ENCODE measurements at places on chromosomes 4 and X. TPM values are rescaled to one million over a fixed set of nuclear protein-coding genes. Genes with fewer than 3 reads are reported as not detected.

GRCh38 chr4:70749313-70749712 lies 27.5 kb downstream of the RUFY3 start:
- no peaks in the 10 kb centered on the region for H3K36me3 ChIP-seq
- DNase-seq: no peak
- H3K27ac ChIP-seq: no peak overlapping the region
- H3K27me3 ChIP-seq: no peaks in the 10 kb centered on the region
- no peaks in the 10 kb centered on the region for H3K4me1 ChIP-seq
- no peak overlapping the region for H3K4me3 ChIP-seq

DNA sequence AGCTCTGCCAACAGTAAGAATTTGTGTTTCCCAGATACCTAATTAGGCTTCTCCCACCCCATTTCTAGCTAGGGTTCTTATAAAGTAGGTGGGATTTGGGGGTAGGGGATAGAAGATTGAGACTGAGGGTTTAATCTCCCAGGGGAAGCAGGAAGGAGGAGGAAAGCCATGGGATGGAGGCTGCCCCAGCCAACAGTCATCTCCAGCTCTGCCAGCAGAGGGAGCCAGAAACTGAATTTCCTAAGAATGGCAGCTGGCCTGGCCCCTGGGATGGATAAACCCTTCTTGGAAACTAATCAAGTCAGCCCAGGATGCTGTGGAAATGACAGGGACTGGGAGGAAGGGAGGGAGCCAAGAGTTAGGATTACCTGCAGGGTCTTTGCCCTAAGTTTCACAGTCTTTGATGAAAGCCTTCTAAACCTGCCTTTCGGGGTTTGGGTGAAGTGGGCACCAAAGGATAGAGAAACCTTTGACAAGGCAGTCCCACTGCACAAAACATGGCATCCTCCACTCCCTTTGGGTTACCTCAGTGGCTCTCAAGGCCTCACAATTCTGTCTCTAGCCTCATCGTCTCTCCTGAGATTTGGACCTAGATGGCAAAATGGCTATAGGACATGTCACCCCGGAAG lies 6.7 kb upstream of the ERCC6L start:
- no peak overlapping the region for H3K4me3 ChIP-seq
- no peak overlapping the region for H3K27ac ChIP-seq
- DNase-seq: no peak
- no peaks in the 10 kb centered on the region for H3K4me1 ChIP-seq
- H3K36me3 ChIP-seq: no peaks in the 10 kb centered on the region

GRCh38 chr4:41913509-41913908 lies 21.7 kb upstream of the TMEM33 start:
- peaks cover 5% of the 10 kb centered on the region for H3K4me1 ChIP-seq
- DNase-seq: no peak
- H3K27ac ChIP-seq: no peak overlapping the region
- no peaks in the 10 kb centered on the region for H3K27me3 ChIP-seq

VCX gene
- not detected for polyA plus RNA-seq

GABRG1 gene
- polyA plus RNA-seq: not detected

TSPAN6 gene
- polyA plus RNA-seq: 19.2 TPM

GPR82 gene
- not detected for polyA plus RNA-seq

HSPA4L gene
- 14.3 TPM for polyA plus RNA-seq
